NCI-H510A treated with DMSO at 0.1 percent for 48 hours (cell line): ENCODE measurements at places on chromosomes 6 and 20.

DNA sequence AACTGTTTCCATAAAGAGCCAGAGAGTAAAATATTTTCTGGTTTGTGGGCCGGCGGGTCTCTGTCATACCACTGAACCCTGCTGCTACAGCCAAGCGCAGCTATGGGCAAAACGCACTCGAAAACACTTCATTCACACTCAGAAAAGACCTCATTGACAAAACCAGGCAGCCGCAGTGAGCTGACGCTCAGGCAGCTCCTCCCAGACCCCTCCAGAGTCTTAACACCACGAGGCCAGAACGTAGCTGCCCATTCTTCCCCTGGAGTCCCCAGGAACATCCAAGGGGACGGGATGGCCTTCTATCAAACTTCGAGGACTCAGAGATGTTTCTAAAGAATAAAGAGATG lies 35.6 kb upstream of the ZBP1 start:
- no peak for DNase-seq

DNA sequence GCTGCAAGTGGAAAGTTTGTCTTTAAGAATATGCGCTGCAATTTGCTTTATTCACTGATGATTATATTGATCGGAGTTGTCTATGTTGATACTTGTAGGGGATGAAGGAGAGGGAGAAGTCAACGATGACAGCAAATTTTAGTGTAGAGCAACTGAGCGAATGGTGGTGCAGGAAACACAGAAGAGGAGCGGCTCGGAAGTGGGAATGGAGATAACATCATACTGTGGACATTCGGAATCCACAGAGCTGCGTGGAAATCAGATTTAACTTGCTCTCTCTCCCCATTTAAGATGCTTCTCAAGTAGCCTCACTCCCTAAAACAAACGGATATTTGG lies 722 bp upstream of the TMEM14B start:
- DNase-seq, result no peak

DNA sequence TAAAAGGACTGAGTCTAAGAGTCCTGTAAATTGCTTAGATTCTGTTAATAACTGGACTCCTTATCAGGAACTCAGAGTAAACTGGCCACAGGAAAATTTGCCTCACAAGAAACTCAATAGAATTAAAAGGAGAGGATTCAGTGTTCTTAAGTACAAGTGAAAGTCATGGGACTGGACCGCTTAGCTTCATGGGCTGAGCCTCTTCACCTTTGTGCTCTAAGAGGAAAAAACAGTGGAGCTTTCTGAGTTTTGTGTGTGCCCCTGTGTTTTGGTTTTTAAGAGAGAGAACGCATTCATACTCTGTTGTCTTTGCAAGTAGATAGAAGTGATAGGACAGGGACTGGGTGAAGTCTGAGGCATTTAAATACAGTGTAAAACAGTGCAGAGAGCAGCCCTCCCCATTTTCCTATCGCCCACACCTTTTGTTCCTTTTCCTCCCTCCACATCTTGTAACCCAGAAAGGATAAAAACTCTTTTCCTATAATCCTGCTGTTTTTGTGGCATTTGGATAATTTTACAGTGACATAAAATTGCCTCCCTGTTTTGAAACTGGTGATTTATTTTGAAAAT lies 49.6 kb downstream of the FOXO3 start:
- no peak for DNase-seq

DNA sequence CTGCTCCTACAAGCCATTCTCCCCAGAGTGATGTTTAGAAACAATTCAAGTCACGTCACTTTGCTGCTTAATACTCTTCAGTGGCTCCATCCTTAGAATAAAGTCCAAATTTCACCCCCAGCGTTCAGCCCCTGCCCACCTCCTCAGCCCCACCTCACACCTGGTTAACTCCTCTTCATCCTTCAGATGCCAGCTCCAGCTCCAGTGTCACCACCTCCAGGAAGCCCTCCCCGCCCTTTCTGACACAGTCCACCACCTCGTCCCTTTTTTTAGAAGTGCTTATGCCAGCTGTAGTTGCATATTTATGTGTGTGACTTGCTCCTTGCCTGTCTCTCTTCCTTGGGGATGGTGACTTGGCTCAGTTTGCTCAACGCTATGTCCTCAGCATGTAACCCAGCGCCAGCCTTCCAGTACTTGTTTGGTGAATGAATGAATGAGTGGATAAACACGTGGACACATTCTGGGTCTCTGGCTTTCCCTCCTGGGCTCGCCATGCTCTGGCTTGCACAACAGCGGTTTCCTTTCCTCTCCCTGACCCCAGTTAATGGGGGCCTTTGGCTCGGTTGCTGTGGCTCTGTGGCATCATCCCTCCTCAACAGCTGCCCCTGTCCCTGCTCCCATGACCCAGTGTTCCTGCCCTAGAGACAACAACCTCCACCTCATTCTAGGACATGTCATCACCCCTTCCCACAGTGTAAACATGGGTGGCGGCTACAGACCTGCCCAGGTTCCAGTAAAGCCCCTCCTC lies 3.7 kb upstream of the IP6K3 start:
- no peak for DNase-seq

GRCh38 chr20:49384437-49385434 lies 97.7 kb downstream of the KCNB1 start:
- peak; percentile 38 for DNase-seq

DNA sequence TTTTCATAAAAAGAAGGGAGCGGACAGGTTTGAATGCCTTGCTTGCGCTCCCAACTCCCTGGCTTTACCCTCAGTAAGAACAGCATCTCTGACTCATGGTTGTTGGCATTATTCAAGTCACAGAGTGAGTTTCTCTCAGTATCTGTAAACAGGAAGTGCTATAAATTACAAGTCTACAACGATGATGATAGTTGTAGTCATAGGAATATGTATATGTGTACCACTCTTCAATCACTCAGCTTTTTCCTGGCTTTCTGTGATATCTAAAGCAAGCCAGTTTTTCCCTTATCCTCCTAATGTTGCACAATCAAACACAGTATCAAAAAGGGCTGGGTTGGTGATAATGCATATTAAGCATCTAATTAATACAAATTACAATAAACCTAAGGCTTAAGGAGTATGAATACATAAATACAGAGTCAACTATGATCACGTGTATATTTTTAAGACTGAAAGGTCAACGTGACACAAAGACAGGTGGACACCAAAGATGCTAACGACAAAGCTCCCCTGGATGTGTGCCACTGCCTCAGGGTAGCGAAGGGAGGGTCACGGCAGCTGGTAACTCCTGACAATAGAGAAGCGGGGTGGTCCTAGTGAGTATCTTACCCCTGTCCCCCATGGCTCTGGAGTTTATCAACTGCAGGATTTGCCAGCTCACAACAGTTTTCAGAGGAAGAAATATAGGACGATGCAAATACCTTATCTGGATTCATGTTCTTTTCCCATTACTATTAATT lies 202.8 kb downstream of the BTBD9 start:
- DNase-seq, result no peak

GRCh38 chr6:85026021-85026420 lies 261.6 kb upstream of the TBX18 start:
- DNase-seq, result no peak

DNA sequence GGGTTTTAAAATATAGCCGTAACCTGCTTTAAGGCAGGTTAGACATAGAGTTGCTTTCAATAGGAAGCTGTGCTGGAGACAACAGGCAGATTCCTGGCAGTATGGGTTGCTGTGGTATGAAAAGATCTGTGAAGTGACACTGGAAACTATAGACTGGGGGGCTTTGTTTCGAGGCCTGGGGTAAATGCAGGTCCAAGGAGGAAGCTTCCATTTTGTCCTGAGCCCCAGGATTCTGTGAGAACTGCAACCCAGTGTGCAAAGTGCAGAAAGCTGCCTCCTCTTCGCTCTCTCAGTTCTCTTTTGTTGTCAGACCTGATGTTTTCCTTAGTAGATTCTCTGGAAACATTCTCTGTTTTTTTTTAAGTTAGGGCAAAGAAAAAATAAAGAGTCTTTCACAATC lies 86.9 kb downstream of the LYRM4 start:
- DNase-seq, result no peak

DNA sequence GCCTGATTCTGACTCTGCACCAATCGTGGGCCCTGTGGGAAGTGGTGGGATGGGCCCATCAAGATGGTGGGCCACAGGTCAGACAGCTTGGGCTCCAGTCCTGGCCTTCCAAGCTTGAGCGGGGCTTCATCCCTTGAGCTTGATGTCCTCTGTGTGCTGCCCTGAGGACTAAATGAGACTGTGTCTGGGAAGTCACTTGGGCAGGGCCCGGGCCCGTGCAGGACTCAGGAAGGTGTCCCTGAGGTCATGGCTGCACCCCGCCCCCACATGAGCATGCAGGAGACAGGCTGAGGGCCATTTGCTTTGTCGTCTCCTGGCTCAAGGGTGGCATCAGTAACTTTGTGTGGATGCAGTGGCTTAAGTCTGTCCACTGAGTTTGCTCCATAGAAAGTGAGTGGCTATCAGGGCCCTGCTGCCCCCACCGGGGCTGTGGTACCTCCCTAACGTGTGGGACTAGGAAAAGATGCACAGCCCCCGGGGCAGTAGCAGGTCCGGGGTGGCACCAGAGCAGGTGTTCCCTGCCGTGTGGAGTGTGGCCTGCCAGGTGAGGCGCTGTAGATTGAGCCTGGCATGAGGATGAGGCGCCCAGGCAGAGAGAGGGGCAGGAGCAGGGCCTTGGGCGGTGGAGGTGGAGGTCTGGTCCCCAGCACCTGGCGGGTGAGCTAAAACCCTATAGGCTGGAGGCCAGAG lies 298.6 kb downstream of the TAF4 start:
- DNase-seq, result no peak

- no peak for DNase-seq
These were observed 248.4 kb upstream of the AGPAT4 start for GRCh38 chr6:161522276-161522675.

DNA sequence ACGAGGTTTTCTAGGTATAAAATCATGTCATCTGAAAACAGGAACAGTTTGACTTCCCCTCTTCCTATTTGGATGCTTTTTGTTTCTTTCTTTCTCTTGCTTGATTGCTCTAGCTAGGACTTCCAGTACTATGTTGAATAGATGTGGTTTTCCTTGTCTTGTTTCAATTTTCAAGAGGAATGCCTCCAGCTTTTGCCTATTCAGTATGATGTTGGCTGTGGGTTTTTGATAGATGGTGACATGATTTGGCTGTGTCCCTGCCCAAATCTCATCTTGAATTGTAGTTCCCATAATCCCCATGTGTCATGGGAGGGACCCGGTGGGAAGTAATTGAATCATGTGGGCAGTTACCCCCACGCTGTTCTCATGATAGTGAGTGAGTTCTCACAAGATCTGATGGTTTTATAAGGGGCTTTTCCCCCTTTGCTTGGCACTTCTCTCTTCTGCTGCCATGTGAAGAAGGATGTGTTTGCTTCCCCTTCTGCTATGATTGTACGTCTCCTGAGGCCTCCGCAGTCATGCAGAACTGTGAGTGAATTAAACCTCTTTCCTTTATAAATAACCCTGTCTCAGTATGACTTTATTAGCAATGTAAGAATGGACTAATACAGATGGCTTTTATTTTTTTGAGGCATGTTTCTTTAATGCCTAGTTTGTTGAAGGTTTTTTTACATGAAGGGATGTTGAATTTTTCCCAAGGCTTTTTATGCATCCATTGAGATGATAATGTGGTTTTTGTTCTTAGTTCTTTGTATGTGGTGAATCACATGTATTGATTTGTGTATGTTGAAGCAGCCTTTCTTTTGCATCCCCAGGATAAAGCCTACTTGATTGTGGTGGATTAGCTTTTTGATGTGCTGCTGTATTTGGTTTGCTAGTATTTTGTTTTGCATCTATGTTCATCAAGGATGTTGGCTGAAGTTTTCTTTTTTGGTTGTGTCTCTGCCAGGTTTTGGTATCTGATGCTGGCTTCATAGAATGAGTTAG lies 239.1 kb downstream of the THBS2 start:
- DNase-seq, result no peak

DNA sequence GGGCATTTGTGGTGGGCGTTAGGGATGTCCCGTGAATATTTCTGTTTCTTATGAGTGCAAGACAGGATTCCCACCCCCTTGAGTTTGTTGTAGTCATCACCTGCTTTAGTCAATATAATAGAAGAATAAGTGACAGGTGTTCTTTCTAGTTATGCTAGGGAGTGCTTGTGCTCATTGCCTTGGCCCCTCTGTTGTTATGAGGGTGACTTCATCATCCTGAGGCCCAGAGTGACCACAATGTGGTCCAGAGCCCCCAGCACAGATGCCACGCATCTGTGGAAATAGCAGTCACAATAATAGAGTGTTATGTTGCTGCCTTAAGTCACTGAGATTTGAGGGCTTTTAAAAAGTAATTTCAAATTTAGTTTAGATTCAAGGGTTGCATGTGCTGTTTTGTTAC lies 42.4 kb downstream of the GGTLC1 start:
- no peak for DNase-seq

GRCh38 chr20:689348-689747 lies 13.7 kb upstream of the SCRT2 start:
- no peak for DNase-seq

GRCh38 chr20:25397821-25398220 lies 7.2 kb upstream of the ABHD12 start:
- peak; percentile 59 for DNase-seq

DNA sequence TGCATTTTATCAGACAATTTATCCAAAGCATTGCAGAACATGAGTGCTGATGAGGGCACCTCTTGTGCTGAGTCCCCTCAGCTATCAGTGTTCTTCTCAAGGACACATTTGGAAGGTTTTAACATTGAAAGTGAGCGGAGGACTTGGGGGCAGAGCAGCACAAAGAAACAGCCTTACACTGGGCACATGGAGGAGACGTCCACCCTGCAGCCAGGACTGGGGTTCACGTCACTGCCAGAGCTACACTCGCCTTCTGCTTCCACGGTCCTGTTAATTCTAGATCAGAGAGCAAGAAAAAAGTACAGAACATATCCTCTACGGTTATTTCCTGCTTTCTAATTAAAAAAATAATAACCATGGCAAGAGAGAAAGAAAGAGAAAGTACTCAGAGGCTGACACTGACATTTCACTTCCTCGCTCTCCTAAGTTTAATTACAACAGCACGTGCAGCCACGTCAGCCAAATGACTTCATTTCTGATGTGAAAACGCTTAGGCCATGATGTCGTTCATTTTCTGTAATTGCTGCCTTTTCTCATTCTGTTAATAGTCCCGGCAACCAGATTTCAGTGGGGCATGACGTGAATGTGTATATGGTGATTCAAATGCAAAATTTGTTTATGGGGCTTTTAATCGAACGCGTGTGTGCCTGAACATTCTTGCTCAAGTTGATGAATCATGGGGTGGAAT lies 5.1 kb downstream of the PRND start:
- no peak for DNase-seq
